ENCODE measurements at places on chromosomes 16 and 17. TPM values are rescaled to one million over a fixed set of nuclear protein-coding genes. Genes with fewer than 3 reads are reported as not detected.

DNA sequence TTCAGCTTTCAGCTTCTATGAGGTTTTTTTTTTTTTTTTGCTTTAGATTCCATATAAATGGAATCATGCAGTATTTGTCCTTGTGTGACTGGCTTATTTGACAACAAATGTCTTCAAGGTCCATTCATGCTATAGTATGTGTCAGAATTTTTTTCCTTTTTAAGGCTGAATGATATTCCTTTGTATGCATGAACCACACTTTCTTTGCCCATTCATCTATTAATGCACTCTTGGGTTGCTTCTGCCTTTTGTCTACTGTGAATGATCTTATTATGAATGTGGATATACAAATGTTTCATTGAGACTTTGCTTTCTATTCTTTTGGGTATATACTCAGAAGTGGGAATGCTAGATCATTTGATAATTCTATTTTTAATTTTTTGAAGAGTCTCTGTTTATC is 27.0 kb upstream of the LRRC75A start:
- no peak for DNase-seq
- no peaks in the 10 kb centered on the region for H3K4me1 ChIP-seq

DNA sequence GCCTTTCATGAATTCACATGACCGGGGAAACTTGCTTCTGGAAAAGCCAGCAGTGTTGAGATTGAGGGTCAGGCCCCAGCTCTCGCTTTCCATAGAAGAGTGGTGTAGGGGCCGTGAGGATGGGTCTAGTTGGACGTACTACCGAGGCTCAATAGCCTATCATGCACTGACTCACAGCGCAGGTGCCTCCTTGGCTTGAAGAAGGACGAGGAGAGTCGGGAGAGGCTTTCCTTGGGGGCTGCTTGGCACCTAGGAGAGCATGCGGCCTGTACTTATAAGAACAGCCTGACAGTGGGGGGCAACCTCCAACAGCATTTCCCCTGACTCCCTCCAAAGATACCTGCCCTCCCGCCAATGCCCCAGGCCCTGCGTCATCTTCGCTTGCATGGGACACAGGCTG is 37.6 kb downstream of the WSCD1 start:
- H3K4me1 ChIP-seq: no peaks in the 10 kb centered on the region
- H3K36me3 ChIP-seq: no peaks in the 10 kb centered on the region
- no peak for DNase-seq
- H3K27ac ChIP-seq: no peak overlapping the region

DNA sequence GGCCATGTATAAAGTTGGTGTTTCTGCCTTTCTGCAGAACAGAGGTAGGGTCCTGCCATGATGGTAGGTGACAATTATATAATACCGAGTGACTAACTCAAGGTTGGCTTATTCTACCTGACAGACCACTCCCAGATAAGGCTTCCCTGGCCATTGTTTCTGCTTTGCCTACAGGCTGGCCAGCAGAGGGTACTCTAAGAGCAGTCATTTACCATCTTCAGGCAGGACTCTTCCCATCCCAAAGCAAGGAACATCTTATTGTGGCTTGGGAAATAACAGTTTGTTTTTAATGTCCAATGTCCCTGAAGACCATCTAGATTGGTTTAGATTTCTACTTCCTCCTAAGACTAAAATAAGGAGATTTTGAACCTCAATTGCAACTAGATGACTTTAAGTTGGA is 74.1 kb downstream of the SNX11 start:
- no peak overlapping the region for H3K4me3 ChIP-seq
- H3K4me1 ChIP-seq: no peaks in the 10 kb centered on the region
- DNase-seq: no peak
- H3K27me3 ChIP-seq: no peaks in the 10 kb centered on the region

The CCDC92B gene
- total RNA-seq: 0.22 TPM

- no peaks in the 10 kb centered on the region for H3K27me3 ChIP-seq
- H3K27ac ChIP-seq: no peak overlapping the region
- peaks cover 19% of the 10 kb centered on the region for H3K36me3 ChIP-seq
- DNase-seq: no peak
Observed at GRCh38 chr16:89974870-89975269, 26.3 kb downstream of the DEF8 start.

The TBC1D3K gene
- total RNA-seq: not detected

DNA sequence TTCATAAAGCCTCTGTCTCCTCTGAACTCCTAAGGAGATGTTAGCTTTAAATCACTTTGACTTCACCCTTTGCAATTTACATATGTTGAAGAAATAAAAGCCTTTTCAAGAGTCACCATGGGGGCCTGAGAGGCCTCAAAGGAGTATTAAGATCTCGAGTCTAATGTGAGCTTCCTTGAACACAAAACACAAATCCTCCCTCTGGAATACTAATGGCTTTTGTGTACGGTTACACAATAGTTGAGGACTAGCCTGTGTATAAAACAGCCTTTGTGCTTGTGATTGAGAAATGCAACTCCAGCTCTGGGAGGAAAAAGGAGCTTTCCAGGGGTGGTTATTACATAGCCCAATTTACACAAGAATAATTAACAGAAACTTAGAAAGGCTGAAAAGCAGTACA is 1140.2 kb downstream of the CDH11 start:
- H3K27ac ChIP-seq: no peak overlapping the region
- no peak for DNase-seq
- no peaks in the 10 kb centered on the region for H3K27me3 ChIP-seq

- H3K36me3 ChIP-seq: peaks cover 61% of the 10 kb centered on the region
- no peak for DNase-seq
- H3K27ac ChIP-seq: no peak overlapping the region
- H3K4me3 ChIP-seq: no peak overlapping the region
- H3K4me1 ChIP-seq: no peaks in the 10 kb centered on the region
Observed at GRCh38 chr16:69741519-69741918, 13.2 kb downstream of the NOB1 start.

The ZNF597 gene
- 4.3 TPM for total RNA-seq

DNA sequence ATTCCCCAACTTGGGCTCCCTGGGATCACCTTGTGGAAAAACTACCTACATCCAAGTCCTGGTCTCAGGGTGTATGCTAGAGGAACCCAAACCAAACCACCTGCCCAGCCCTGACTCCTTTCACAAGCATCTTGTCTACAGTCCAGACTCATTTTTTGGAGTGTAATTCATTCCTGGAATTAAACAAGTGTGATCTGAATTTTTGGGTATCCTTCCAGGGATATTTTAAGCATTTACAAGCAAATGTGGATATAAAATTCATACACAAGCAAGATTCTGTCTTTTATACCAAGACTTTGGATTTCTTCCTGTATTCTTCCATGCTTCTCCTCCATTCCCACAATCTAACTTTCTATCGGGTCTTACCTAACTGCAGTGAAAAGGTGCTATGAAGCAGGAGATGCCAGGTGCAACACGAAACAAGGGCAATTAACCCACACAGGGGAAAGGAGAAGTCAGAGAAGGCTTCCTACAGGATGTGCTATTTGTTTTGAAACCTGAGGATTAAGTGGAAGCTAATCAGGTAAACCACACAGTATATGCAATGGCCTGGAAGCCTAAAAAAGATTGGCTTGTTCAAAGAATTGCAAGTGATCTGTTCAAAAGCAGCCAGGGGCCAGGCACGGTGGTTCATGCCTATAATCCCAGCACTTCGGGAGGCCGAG is 417.2 kb upstream of the C16orf82 start:
- H3K4me3 ChIP-seq: no peak overlapping the region
- no peaks in the 10 kb centered on the region for H3K4me1 ChIP-seq
- DNase-seq: no peak
- H3K27me3 ChIP-seq: peaks cover 2% of the 10 kb centered on the region
- no peak overlapping the region for H3K27ac ChIP-seq

GRCh38 chr16:62638964-62639870 is 603.0 kb upstream of the CDH8 start:
- H3K27ac ChIP-seq: no peak overlapping the region
- no peak for DNase-seq
- no peaks in the 10 kb centered on the region for H3K4me1 ChIP-seq
- no peaks in the 10 kb centered on the region for H3K27me3 ChIP-seq
- no peak overlapping the region for H3K4me3 ChIP-seq

The FSCN2 gene
- 0.91 TPM for total RNA-seq

The HBZ gene
- total RNA-seq: 0.51 TPM

The TBX6 gene
- total RNA-seq: 1.4 TPM

- H3K36me3 ChIP-seq: peaks cover 6% of the 10 kb centered on the region
- no peaks in the 10 kb centered on the region for H3K27me3 ChIP-seq
- H3K4me3 ChIP-seq: no peak overlapping the region
Observed at GRCh38 chr16:75402159-75402820, 31.0 kb downstream of the CFDP1 start.

GRCh38 chr17:78558181-78558850 is 18.9 kb downstream of the DNAH17 start:
- no peak overlapping the region for H3K27ac ChIP-seq
- H3K4me1 ChIP-seq: peaks cover 8% of the 10 kb centered on the region
- DNase-seq: no peak
- no peaks in the 10 kb centered on the region for H3K36me3 ChIP-seq

DNA sequence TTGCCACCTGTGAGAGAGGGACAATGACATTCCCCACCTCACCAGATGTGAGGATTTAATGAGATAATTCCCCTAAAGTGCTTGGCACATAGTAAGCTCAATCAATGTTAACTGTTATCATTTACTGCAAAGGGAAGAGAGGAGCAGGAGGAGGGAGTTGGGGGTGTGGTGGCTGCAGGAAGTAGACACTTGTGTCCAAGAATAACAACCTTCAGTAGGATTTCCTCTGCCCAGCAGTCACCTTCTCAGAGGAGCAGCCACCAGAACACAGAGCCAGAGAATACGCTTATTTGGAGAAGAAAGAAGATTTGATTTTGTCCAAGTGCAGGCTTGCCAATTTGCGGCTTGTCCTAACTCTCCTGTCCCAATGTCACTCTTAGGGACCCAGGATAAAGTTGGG is 10.2 kb downstream of the CBX4 start:
- H3K4me3 ChIP-seq: no peak overlapping the region
- no peak for DNase-seq
- no peak overlapping the region for H3K27ac ChIP-seq
- H3K4me1 ChIP-seq: peaks cover 40% of the 10 kb centered on the region

DNA sequence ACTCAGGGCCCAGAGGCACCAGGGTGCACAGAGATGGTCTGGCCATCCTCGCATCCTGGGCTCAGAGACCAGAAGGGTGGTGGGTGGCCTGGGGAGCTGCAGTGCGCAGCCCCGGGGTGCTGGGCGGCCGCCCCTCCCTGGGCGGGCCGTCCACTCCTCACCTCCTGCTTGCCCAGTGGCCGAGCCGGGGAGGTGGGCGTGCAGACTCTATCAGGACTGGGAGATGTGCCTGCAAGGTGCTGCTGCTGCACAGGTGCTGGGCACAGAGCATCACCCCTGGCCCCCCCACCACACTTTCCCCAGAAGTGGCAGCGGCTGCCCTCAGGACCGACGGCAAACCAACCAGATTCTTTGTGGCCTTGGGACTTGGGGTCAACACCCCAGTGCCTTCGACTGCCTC is at the start of gene SCN4A:
TSS of gene SCN4A (minus strand) at position 123 of the 400 bp plus-strand sequence. CDS start at position 46, 77 bp downstream.
- H3K27me3 ChIP-seq: peaks cover 16% of the 10 kb centered on the region
- no peaks in the 10 kb centered on the region for H3K36me3 ChIP-seq
- H3K4me3 ChIP-seq: no peak within 1 kb of the TSS
- H3K4me1 ChIP-seq: no peaks in the 10 kb centered on the region
- H3K27ac ChIP-seq: no peak within 1 kb of the TSS
- no peak for DNase-seq

DNA sequence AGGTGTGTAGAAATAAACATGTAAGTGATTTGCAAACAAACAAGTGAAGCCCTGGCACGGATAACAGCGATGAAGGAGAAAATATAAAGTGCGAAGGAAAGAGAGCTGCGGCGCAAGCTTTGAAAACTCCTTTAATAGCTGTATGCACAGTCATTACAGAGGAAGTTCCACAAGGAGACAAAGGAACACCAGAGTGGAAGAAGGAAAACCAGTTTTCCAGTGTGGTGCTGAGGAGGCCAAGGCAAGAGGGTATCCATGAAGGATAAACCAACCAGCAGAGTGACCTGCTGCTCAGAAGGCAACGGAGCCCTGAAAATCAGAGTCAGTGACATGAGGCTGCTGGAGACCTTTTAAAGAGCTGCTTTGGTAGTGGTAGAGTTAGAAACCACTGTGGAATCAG is 24.4 kb downstream of the METTL16 start:
- peaks cover 8% of the 10 kb centered on the region for H3K36me3 ChIP-seq
- H3K27ac ChIP-seq: no peak overlapping the region
- DNase-seq: no peak
- H3K27me3 ChIP-seq: no peaks in the 10 kb centered on the region
- H3K4me1 ChIP-seq: peaks cover 8% of the 10 kb centered on the region
- H3K4me3 ChIP-seq: no peak overlapping the region

The MEFV gene
- total RNA-seq: not detected

DNA sequence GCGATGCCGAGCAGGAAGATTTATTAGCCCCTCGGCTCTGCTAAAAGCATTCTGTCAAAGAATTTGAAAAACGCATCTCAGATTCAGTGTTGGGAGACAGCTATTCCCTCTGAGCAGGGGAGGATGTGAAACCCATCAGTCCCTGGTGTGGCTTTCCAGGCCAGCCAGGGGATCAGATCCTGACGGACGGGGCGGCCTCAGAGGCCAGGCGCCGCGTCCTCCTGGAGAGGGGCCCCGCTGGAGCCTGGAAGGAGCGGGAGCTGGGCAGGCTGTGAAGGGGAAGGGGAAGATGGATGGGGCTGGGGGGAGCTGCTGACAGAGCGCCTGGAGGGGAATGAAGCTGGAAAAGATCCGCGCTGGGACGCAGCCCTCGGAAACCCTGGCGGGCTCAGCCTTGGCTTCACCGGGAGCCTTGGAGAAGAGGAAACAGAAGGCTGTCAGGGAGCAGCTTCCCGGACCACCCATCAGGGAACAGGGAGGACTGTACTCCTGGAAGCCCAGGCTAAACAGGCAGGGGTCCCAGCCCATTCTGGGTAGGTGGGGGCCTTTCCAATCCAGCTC is 358.0 kb downstream of the C16orf95 start:
- H3K27ac ChIP-seq: no peak overlapping the region
- no peaks in the 10 kb centered on the region for H3K36me3 ChIP-seq
- no peak overlapping the region for H3K4me3 ChIP-seq

- no peak overlapping the region for H3K27ac ChIP-seq
- H3K36me3 ChIP-seq: no peaks in the 10 kb centered on the region
- H3K4me3 ChIP-seq: no peak overlapping the region
- H3K27me3 ChIP-seq: peaks cover 7% of the 10 kb centered on the region
Observed at GRCh38 chr16:47787696-47788095, 326.6 kb downstream of the PHKB start.

DNA sequence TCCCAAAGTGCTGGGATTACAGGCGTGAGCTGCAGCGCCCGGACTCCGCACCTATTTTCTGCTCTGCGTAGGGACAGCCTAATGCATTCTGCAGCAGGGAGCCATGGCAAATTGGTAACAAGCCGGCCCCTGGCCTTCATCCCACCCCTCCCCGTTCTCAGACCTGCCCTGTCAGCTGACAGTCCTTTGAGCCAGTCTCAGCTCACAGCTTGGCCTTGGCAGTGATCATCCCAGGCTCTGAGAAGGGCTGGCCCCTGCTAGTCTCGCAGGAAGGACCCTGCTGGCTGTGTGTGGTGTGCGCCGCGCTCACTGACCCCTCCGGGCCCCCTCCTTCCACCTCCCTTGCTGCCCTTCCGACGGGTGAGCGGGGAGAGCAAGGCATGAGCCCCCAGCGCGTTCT is 10.3 kb upstream of the NPTX1 start:
- no peak overlapping the region for H3K4me3 ChIP-seq
- no peak overlapping the region for H3K27ac ChIP-seq
- H3K27me3 ChIP-seq: peaks cover 5% of the 10 kb centered on the region
- DNase-seq: no peak
- H3K4me1 ChIP-seq: no peaks in the 10 kb centered on the region
- H3K36me3 ChIP-seq: no peaks in the 10 kb centered on the region

The NPTX1 gene
- total RNA-seq: 0.33 TPM
